ENCODE measurements at places on chromosomes 12 and 14.

- no peak for DNase-seq
Measured at GRCh38 chr12:21252070-21252469, 82.6 kb downstream of the SLCO1A2 start.

GRCh38 chr14:61033855-61034254 is 52.8 kb downstream of the SLC38A6 start:
- no peak for DNase-seq

DNA sequence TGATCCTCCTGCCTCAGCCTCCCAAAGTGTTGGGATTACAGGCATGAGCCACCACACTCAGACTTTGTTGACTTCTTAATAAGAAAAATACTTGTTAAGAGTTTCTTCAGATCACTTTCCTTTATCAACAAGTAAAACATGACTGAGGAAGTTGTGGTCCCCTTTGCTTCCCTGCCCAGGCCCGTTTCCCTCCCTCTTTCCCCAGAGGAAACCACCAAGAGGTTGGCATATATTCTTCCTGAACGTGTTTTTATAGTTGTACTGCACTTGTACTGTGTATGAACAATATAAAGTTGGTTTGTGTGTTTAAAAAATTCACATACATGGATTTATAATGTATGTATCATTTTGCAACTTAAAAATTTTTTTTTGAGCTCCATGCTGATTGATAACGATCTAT is 28.4 kb downstream of the PTPN11 start:
- no peak for DNase-seq

GRCh38 chr14:77794357-77794756 is 5.6 kb upstream of the ADCK1 start:
- no peak for DNase-seq

DNA sequence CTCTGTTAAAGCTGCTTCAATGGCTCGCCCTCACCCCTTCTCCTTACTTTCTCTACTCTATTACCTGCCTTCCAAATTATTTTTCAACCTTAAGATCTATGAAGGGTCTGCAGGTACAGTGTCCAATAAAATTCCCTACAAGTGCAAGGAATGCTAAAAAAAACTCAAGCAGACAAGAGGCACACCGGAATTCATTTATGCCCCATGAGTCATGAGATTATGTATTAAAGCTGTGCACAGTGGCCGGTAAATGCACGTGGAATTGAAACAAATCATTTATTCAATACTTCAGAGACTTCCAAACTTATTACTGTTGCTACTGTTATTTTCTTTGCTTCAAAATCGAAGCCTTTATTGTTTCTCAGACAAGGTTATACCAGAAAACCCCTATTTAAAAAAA is 68.4 kb downstream of the ST8SIA1 start:
- no peak for DNase-seq

DNA sequence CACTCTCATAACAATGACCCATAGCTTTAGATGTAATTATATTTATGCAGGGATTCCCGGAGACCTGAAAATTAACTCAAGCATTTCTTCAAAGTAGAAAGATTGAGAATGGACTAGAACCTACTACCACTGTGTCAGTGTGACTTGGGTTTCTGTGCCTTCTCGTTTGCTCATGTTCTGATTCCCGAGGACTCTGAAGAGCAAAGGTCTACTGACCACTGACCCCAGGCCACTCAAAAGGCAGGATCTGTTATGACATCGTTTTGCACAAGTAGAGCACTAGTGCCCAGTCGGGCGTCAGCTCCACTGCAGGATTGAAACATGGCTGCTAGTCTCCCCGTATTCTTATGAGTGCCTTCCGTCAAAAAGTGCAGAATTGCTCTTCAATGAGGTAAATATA is 53.8 kb upstream of the DHRS4 start:
- DNase-seq = no peak

GRCh38 chr12:47672068-47672467 is 33.8 kb downstream of the RPAP3 start:
- DNase-seq = no peak

DNA sequence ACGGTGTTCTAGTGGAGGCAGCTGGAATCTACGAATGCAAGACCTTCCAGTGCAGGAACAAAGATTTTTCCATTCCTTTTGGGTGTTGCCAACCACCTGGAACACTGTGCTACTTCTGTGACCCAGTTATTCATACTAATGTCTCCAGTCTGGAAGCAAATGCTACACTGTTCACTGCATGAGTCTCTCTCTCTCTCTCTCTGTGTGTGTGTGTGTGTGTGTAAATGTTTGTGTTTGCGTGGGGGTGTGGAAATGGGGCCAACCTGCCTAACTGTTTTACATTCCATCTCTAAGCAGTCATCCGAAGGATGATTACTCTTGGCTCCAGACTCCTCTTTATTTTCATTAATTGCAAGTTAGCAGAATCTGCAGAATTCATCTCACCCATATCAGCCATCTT is 29.9 kb upstream of the YBX3 start:
- DNase-seq = no peak

DNA sequence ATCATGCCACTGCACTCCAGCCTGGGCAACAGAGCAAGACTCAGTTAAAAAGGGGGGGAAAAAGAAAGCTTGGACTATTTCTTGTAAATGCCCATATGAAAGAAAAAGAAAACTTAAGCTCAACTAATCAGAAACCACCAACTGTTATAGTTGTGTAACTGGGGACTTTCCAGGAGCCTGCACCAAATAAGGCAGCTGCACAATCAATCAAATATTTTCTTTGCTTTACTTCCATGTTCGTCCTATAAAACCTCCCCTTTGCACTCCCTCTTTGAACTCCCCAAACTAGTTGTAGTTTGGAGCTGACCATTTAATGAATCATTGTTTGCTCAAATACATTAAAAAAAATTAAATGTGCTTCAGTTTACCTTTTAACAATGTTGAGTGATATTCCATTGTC is 54.9 kb downstream of the OTOGL start:
- DNase-seq = peak; percentile 27

DNA sequence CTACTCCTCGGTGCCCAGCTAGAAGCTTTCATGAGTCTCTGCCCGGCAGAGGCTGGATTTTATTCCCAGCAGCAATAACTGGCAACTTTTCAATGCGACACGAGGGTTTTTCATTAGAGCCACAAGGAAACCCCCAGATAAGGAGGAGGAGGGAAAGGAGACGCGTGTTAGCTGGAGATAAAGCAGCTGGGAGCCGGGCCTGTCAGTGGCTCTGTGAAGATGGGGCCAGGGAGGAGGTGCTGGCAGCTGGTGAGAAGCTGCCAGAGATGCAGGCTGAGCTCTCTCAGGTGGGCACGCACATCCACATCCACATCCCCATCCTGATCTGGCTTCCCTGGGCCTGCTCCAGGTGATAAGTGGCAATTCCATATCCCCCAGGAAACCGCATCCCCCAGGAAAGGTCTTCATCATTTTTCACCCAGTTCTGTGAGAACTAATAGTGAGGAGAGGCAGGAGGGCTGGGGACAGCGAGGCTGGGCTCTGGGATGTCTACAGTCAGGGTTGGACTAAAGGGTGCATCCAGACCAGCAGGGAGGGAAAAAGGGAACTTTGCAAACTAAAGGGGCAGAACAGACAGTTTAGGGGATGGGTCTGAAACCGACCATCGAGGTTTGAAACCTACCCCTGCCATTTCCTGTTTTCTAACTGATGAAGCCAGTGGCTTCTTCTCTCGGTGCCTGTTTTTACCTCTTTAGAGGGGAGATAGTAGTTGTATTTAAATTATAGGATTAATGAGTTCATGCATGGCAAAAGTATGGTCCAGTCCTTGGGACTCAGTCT is 413.2 kb downstream of the DPF3 start:
- no peak for DNase-seq

Measured in suppressor macrophage treated with lipopolysaccharide for 4 hours (primary cell).